ENCODE measurements at places on chromosomes 2 and 18. TPM values are rescaled to one million over a fixed set of nuclear protein-coding genes. Genes with fewer than 3 reads are reported as not detected.

- DNase-seq = no peak
These were observed 154.0 kb upstream of the SMIM21 start for GRCh38 chr18:75581336-75582131.

DNA sequence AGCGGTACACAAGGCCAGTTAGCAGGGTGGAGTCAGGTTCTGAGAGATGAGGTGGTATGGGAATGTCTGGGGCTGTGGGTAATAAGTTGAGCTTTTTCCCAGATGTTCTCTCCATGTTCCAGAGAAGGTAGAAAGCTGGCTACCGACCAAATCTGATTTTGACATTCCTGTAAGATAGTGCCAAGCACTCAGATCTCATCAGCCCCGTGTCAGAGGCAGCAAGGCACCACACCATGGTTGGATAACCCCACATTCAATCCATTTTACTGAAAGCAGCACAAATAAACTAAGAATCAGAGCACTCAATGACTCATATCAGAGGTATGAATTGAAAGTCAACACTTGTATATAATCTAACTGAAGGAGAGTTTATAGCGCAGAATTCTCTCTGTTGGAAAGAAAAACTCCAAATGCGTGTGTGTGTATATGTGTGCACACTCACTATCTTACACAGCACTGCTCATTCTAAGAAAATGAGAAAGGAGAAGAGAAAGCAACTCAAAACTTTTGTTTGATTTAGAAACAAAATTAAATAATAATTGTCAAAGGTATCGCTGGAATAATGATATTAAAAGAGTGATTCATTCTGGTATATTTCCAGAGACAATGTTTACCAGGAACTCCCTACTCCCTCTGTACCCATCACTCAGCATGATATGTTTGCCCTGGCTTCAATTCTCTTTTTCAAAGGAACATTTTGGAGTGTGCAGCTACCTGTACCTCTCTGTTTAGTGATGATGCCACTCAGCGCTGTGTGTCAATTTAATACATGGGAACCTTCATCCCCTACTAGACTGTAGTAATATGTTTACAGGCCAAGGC, 375.1 kb upstream of the ID2 start:
- DNase-seq = no peak

- DNase-seq = no peak
These were observed 51.0 kb downstream of the NPAS2 start for GRCh38 chr2:100870652-100871531.

GRCh38 chr2:223760838-223761502, 76.4 kb downstream of the AP1S3 start:
- DNase-seq = no peak

DNA sequence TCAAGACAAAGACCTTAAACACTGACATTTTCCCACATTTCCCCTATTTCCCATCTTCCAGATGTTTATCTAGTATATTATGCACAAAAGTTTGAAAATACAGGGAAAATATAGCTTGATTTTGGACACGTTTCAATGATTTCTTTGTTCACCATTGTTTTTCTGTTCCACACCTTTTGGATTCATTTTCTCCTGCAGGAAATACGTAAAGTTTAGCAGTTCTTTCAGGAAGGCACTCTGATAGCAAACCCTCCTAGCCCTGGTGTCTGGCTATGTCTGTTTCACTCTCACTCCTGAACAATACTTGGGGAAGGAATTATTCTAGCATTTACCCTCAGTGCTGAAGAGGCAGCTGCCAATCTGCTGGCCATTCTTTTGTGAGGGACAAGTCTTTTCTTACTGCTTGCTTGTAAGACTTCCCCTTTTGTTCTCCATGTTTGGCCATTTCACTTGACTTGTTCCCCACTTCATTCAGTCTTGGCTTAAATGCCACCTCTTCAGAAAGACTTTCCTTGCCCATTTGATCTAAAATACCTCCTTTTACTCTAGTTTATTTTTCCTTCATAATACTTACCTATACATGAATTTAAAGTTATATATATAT, 195.4 kb downstream of the RNF152 start:
- DNase-seq = no peak

GRCh38 chr18:13185675-13186198, 32.8 kb upstream of the LDLRAD4 start:
- no peak for DNase-seq

DNA sequence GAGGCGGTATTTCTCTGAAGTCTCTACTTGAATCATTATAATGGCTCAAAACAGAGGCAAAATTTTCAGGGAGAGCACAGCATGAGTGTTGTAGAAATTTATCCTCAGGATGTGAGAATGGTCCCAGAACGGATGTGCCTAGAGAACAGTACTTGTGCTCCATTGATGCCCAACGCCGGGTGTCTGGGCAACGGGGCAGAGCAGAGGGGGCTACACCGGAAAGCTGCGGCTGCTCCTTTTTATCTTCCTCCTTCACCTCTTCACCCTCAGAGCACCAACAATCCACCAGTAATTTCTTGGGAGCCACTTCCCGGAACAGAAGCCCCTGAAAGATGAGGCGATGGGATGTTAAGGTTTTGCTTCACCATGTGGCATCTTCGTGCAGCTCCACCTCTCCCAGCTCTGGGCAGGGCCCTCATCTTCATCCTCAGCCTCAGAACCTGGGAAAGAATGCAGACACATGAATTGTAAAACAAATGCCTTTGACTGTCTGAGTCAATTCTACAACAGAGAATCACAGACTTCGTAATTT, 71.5 kb downstream of the PTGR3 start:
- DNase-seq = no peak

GRCh38 chr2:234102112-234102511, 51.6 kb downstream of the SPP2 start:
- no peak for DNase-seq

GRCh38 chr2:220646424-220646823, 925.7 kb downstream of the EPHA4 start:
- DNase-seq = no peak

- no peak for DNase-seq
These were observed 1.2 kb upstream of the SELENOI start for GRCh38 chr2:26344581-26345282.

DNA sequence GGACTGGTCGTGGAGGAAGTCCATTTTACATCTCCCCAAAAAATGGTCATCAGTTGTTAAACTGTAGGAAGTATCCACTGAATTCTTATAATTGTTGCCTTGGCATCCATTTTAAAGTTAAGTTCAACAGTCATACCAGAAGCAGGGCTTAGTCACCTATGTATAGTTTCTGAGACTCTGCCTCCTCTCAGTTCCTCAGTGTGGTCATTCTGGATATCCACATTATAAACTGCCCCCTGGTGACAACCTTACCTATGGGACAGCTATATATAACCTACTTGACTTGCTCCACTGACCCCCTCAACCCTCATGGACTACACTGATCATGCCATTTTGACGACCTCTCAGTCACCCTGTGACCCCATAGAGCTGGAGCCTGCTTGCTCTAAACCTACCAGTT, 617.0 kb downstream of the LRP1B start:
- DNase-seq = no peak

DNA sequence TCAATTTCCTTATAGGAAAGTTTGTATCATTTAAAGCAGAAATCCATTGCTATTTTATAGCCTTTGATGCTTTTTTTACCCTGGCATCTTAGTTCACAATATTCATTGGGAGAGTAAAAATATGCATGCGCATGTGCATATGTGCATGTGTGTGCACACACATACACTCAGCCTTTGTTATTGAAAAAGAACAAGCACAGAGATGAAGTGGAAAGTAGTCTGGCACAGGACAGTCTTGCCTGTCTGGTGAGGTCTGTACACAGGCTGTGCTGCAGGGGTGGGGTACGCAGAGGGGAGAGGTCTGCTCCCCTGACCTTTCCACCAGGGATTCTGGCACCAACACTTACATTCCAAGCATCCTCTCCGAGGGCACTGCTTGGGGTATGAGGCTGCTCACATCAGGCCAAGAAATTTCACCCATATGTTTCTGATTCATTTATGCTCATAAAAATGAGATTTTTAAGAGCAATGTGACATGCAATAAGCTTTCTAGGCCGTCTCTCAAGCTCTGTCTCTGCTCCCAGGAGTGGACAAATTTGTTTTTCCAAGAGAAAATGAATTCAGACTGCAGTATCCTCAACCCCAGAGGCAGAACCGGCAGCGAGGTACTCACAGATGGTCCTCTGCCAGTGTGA, 237.2 kb downstream of the INSIG2 start:
- DNase-seq = no peak

- no peak for DNase-seq
These were observed 541.4 kb downstream of the PARD3B start for GRCh38 chr2:205086662-205087061.

DNA sequence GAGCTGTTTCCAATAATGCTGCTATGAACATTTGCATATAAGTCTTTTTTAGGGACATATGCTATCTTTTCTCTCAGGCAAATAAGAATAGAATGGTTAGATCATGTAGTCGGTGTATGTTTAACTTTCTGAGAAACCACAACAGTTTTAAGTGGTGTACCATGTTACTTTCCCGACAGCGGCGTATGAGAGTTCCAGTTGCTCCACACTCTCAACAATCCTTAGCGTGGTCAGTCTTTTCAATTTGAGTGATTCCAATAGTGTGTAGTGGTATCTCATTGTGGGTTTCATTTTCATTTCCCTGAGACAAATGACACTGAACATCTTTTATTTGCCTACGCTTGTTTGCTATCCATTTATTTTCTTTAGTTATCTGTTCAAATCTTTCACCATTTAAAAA, 149.5 kb downstream of the ACOXL start:
- no peak for DNase-seq

DNA sequence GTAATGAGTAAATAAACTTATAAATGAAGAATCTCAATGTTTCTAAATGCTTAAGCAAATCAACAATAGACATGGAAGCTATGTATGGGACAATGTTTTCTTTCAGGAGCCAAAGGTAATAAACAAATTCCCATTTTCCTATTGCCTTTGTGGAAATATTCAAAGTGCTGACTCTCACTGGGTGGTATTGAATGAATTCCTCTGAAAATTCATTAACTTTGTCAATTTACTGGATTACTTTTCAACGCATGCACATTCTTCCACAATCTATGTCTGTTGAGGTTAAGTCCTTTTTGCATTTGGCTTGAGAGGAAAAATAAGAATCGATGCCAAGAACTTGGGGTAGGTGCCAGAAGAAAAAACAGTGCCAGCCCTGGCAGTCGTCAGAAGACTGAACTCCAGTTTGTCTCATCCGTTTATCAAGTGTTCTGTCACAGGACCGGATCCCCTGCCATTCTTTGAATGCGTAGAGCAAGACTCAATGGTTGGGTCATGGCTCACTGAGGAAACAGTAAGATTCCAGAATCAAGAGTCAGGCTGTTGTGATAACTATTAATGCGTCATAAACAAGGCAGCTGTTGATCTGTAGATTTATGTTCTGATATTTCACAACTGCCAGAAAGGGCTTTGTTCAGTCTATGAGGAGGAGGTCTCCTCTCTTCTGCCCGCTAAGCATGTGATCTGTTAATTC, 133.3 kb downstream of the GFPT1 start:
- no peak for DNase-seq

DNA sequence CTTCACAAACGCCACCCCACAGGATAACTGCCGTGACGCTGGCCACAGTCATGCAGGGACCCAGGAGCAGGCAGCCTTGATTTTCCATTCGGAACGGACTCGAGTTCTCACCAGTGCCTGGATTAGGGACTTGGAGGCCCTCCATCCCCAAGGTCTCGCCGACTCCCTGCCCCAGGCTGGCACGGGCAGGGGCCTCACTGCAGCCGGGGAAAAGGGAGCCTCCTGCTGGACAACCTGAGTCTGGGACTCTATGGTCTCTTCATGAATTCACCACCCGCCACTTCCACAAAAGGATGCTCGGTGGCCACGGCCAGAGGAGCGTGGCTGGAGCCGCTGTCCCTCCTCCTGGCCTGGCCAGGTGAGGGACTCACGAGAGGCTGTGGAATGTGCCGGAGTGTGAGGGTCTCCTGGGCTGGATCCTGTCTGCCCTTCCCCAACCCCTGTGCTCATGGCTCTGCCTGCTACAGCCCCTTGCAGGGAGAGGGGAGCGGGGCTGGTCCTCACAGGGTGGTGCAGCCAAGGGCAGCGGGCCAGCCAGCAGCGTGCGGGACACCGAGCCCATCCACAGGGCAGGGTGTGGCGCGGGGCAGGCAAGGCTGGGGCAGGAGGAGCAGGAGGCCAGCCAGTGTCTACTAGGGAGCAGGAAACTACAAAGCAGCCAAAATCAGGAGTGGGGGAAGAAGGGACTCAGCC, 42.3 kb downstream of the AQP12A start:
- DNase-seq = no peak

DNA sequence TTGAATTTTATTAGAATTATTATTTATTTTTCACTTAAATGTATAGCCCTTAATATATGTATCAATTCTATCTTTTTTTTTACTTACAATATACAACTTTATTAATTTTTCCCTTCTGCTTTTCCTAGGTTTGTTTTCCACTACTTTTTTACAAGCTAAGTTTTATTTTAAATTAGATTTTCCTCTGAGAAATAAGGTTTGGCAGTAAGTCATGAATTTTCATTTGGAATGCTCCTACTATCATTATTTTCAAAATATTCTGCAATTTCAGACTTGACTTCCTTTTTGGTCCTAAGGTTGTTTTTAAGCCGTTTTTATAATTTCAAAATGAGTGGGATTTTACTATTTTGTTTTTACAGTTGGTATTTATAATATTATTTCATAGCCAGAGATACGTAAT, 222.8 kb upstream of the PIEZO2 start:
- DNase-seq = no peak

DNA sequence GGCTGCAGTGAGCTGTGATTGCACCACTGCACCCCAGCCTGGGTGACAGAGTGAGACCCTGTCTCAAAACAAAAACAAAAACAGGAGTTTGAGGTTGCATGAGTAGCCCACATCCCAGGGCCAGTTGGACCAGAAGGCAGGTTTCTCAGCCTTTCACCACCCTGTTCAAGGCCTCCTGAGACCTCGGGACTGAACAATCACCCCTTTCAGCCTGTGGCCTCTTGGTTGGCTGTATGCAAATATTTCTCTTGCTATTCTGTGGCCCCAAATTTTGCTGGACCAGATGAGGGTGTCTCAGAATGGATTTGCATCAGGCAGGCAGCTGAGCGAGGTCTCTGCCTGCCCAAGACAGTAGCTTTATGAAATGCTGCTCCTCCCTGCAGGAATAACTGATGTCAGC, 56.9 kb downstream of the DPYSL5 start:
- DNase-seq = no peak

GRCh38 chr2:233060501-233060979, 398 bp downstream of the INPP5D start:
- DNase-seq = no peak

GRCh38 chr18:78787751-78788150, 191.9 kb upstream of the SALL3 start:
- no peak for DNase-seq

Gene RAB6C
- 0.41 TPM for total RNA-seq

Gene DSG4
- under 0.01 TPM for total RNA-seq

Gene EFEMP1
- 7.3 TPM for total RNA-seq

Gene BOLL
- total RNA-seq = not detected

Gene PLA2R1
- 1.6 TPM for total RNA-seq

Gene PARD6G
- 9.4 TPM for total RNA-seq

Gene NPPC
- 0.41 TPM for total RNA-seq

Gene HOXD8
- not detected for total RNA-seq
